Activated T-cell treated with anti-CD3 and anti-CD28 coated beads, Interleukin-2, amount 50 U/mL, for 48 hours (primary cell): ENCODE measurements at places on chromosomes 5 and 9.

- DNase-seq: no peak
Measured at GRCh38 chr5:173795601-173796000, 92.5 kb upstream of the CPEB4 start.

DNA sequence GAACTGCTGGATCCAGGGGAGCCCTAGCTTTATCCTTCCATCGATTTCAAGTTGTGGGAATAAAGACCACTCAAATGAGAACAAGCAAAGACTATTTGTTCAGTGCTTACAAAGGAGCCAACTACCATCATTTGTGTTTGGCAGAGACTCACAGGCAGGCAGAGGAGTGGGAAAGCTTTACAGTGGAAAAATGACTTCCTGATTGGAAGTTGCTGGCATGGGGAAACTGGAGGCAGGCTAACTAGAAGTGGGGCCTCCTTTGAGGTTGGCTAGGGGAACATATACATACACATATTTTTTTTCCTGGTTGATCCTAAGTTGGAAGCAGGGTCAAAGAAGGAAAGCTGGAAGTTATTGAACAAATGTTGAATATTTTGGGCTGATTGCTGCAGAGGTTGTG is 121.7 kb downstream of the ACTBL2 start:
- no peak for DNase-seq

DNA sequence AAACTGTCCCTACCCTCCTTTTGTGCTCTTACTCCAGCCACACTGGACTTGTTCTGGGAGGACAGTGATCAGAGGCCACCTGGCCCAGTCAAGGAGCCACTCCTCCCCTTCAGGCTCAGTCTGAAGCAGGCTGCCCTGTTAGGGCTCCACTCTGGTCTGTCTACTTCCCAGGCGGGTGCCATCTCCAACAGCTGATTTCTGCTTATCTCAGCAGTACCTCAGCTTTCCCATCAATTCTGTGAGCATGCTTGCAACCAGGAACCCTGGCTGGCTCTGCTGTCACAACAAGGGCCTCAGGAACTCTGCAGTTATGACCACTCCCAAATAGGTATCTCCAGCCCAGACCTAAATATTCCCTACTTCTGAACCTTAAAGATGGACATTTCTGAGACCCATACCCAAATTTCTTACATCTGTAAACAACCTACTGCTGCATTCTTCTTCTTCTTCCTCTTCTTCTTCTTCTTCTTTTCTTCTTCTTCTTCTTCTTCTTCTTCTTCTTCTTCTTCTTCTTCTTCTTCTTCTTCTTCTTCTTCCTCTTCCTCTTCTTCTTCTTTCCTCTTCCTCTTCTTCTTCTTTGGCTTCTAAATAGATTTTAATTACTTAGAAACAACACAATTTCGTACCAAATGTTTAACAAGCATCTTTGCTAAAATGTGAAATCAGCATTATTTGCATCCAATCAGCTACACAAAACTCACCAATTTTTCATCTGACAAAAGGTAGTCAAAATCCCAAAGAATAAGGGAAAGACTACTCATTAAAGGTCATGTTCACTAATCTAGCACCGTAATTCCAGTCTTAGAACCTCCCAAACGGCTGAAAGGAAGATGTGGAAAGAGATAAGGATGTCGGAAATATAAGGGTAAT is 13.6 kb upstream of the SLC22A4 start:
- DNase-seq: no peak

DNA sequence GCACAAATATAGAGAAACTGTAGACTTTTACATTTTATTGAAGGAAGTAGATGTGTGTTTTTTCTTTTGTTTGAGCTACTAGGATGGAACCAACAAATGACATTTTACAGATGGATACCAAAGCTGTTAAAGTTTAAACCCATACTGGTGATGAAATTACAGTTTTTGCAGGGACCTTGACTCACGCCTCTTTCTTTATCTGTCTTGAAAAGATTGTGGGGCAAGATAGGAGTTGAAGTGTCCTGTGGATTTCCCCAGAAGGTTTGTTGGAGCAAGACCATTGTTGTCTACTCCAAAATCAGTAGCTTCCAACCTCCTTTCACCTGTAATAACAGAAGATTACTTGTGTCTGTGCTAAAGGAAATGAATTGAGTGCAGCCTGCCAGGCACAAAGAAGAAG is 4.1 kb upstream of the C5orf63 start:
- DNase-seq: no peak

GRCh38 chr5:79802406-79802805 is 112.8 kb downstream of the CMYA5 start:
- no peak for DNase-seq

- DNase-seq: no peak
Measured at GRCh38 chr5:15574128-15574527, 74.1 kb downstream of the FBXL7 start.

- DNase-seq: no peak
Measured at GRCh38 chr5:158117467-158118160, 258.7 kb upstream of the CLINT1 start.

GRCh38 chr5:157603333-157604190 is 28.0 kb upstream of the ADAM19 start:
- DNase-seq: peak; percentile 73

DNA sequence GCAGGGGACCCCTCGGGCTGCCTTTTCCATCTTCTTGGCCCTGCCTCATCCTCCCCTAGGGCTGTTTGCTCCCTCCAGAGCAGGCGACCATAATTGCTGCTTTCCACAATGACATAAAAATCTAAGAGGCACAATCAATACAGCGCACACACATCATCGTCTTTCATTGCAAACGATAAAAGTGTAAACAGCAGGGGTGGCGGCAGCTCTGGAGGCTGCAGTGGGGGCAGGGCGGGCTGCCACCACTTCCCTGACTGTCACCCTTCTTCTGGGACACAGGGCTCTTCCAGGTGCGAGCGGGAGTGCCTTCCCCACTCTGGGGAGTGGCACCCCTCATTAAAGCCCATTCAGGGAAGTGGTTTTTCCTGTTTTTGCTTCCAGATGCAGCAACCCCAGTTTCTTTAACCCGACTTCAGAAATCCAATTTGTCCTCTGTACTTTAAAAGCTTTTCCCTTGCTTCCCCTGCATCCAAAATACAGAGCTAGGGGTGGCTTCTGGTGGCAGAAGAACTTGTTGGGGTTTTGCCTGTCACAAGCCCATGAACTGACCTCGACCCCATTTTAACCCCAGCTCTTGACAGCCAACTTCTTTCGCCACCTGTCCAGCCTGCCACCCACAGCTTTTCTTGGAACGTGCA is 45.7 kb downstream of the TSPAN17 start:
- DNase-seq: no peak

DNA sequence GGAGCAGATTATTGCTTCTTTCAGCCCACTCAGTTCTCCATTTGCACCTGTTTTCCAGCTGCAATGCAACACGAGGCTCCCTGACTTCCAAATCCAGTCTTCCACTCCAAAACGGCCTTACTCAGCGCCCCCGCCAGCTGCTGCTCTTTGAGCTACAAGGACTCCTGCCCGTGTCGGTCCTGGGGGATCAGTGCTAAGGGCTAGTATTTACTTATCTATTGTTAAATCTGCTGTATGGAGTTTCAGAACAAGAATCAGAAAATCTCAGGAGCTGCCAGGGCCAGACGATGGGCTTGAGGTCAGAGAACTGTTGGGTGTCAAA is 44.1 kb downstream of the OR2V1 start:
- no peak for DNase-seq

- no peak for DNase-seq
Measured at GRCh38 chr5:65299861-65300260, 181.9 kb downstream of the ADAMTS6 start.

GRCh38 chr5:95365302-95366095 is 25.7 kb upstream of the FAM81B start:
- no peak for DNase-seq

GRCh38 chr5:119895066-119895465 is 265.7 kb downstream of the FAM170A start:
- DNase-seq: no peak
